Globus pallidus (tissue), 1 donor: ENCODE measurements at places on chromosomes 5 and 9.

DNA sequence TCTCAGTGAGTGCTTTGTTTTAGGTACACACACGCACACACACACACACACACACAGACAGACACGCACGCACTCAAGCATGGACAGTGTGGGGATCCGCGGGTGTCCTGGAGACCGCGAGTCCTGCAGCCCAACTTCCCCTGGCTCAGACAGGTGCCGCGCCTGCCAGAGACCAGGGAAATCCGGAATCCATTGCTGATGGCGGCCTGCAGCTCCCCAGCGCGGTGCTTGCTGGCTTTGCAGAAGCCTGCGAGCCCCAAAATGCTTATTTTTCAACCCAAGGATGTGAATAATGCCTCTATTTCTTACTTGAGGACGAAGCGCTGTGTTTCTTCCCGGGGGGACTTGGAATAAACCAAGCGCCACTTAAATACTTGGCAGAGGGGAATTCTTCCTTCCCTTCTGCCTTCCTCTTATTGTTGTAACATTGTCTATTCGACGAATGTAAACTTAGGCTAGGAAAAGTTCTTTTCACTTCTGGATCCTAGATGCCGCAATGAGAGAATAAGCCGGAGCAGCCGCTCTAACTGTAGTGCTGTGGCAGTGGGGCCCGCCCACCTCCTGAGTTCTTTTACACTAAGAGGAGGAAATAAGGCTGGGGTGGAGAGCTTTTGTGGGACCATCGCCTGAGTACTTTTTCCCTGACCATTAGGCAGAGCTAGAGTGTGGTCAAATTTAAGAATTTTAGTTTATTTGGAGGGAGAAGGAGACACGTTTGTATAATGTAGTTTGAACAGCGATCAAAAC is 802 bp downstream of the ITGA2 start:
- peak; percentile 78 for DNase-seq

GRCh38 chr9:33860200-33860871 is 43.4 kb downstream of the UBE2R2 start:
- DNase-seq, result no peak

DNA sequence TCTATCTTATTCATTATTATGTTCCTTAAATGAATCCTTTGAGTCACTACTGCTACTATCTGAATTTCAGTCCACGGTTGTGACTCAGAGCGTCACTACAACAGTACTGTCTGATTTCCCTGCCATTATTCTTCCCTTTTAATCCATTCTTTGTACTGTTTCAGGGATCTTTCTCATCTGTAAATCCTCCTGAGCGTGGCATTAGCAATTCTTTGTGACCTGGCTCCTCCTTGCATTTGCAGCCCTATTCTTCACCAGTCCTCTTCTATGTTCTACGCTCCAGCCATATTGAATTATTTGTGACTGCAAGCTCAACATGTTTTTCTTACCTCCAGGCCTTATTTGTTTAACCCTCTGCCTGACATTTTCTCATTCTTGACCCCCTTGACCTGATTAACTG is 5.9 kb downstream of the PRPF4 start:
- DNase-seq, result no peak

- DNase-seq, result peak; percentile 33
These were observed 1.2 kb upstream of the INSL6 start for GRCh38 chr9:5186416-5187169.

GRCh38 chr9:131484560-131485185 is 18.0 kb upstream of the POMT1 start:
- DNase-seq, result no peak

DNA sequence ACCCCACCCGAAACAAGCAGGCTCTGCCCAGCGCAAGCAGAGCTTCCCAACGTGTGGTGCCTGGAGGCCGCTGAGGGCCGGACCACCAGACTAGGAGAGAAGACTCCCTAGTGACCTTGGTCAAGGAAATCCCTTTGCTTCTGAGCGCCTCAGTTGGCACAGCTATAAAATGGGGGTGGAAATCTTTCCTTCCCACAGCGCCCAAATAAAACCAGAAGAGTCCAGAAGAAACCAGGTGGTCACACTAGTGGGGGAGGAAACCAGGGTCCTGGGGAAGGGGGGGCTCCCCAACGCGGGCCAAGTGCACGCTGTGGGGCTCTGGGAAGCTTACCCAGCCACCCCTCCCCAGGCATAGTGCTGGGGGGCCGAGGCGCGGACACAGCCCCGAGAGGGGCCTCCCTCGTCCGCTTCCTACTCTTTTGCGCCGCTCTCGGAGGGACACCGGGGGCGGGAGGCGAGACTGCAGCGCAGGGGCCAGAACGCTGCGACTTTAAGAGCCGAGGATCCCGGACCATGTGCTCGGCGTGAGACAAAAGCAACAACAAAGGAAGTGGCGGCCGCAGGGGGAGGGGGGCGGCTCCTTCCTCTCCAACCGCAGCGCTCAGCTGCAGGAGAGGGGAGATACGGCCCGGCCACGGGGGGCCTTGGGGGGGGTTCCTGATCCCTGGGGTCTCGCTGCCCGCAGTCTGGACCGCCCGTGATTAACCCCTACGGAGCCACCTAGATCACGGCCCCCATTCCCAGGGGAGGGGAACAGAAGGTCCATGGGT is 885 bp downstream of the RNF44 start:
- DNase-seq, result peak; percentile 82
